Bronchial epithelial cell (primary cell): ENCODE measurements at places on chromosomes 13 and 19. TPM values are rescaled to one million over a fixed set of nuclear protein-coding genes. Genes with fewer than 3 reads are reported as not detected.
A peak's percentile ranks its signal among the peaks of the same experiment; 100 is the strongest.

GRCh38 chr13:40061466-40062450 lies 406.3 kb downstream of the COG6 start:
- DNase-seq: peak; percentile 70

DNA sequence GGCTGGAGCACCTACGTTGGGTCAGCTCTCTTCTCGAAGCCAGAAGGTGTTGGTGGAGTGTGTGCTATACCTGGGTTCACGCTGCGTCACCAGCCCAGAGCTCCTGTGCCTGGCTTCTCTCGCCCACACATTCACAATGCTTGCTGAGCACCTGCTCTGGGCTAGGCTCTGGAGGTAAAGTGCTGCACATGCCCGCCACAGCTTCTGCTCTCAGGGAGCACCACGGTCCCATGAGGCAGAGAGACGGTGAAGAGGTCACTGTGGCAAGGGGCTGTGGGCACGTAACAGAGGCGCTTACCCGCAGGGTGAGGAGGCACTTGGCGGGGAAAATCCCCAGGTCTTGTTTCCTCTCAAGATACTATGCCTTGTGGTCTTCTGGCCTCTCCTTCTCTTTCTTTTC lies 174.2 kb downstream of the TEX29 start:
- no peak for DNase-seq

DNA sequence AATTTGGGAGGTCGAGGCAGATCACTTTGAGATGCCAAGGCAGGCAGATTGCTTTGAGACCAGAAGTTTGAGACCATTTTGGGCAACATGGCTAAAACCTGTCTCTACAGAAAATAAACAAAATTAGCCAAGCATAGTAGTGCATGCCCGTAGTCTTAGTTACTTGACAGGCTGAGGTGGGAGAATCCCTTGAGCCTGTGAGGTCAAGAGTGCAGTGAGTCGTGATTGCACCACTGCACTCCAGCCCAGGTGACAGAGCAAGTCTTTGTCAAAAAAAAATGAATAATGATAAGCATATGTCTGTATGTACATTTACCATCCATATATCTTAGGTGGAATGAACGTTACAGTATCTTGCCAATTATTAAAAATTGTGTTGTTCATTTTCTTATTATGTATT lies 2447.7 kb downstream of the PCDH9 start:
- peak; percentile 4 for DNase-seq

DNA sequence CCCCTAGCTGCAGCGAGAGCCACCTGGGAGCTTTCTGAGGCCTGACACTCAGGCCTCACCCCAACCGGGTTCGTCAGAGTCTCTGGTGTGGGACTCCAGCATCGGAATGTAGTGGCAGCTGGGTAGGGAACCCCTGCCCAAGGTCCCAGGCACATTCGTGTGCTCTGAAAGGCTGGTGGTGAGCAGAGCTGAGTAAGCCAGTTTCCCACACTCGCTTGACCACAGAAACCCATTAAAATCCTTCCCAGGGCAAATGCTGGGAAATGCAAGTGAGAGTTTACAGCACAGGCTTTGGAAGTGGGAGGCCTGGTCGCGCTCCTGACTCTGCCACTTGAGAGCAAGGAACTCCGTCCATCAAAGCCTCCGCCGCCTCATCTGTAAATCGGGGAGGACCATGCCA lies 4.2 kb downstream of the TRAPPC6A start:
- no peak for DNase-seq

GRCh38 chr19:8041531-8041931 lies 11.0 kb upstream of the CCL25 start:
- no peak for DNase-seq

The GRK1 gene
- total RNA-seq: not detected in 2 replicates

DNA sequence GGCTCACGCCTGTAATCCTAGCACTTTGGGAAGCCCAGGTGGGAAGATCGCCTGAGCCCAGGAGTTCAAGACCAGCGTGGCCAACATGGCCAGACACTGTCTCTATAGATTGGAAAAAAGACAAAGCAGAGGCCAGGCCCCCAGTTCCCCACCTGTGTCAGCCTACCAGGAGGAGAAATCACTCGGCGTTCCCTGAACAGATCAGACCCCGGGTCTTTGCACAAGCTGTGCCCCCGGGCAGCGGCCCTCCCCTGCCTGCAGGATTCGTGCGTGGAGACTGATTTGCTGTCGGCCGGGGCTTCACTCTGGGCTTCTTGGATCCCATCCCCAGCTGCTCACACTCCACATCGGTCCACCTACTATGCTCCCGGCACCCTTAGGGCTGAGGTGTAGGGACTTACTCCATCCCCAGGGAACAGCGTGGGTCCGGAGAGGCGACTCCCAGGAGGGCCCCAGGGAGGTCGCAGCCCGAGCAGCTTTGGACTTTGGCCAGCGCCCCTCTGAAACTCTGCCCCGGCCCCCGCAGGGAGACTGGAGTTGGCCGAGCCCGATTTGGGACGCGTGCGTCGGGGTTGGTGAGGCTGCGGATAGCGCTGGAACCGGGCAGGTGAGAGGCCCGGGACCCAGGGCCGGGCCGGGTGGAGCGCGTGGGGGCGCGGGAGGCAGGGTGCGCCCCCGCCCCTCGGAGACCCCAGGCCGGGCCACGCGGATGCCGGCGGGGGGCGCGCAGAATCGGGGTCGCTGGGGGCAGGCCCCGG lies 515 bp upstream of the EFNA2 start:
- DNase-seq: no peak

The DCLK1 gene
- total RNA-seq: under 0.01 and 0.13 TPM in 2 replicates

The GJB6 gene
- total RNA-seq: 32.6 and 99.9 TPM in 2 replicates
